Stimulated activated CD8-positive, alpha-beta memory T cell treated with anti-CD3 and anti-CD28 coated beads, Interleukin-7, amount 100 ng/mL, for 48 hours (primary cell): ENCODE measurements at places on chromosomes 7 and 10.

- DNase-seq = no peak
These were observed 68.7 kb downstream of the MBL2 start for GRCh38 chr10:52703898-52704297.

DNA sequence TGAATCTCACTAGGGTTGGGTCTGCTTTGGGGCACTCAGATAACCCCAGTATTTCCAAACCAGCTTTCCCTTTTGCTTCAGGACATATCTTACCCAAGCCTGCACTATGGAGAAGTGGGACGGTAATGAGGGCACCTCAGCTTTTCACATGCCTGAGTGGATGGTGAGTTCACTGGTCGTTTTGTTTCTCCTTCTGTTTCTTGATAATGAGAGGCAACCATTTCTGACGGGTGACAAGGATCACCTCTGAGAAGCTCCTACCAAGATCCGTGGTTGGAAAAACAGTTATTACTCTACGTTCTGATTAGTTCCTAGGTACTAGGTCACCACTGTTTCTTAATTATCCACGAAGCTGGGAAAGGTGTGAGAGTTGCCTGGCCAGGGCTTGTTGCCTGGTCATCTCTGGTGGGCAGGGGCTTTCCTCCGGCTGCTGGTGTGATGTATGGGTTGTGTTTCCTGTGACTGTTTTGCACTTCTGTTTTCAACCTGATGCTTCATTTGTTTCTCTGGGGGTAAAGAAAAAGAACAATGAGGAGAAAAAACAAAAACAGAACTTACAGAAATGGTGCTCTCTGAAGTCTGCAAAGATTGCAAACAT lies 65.7 kb upstream of the STRIP2 start:
- DNase-seq = no peak

- no peak for DNase-seq
These were observed 490.5 kb downstream of the TCERG1L start for GRCh38 chr10:130820880-130821482.

GRCh38 chr10:94299417-94299816 lies 63.3 kb downstream of the NOC3L start:
- peak; percentile 12 for DNase-seq

GRCh38 chr7:213324-213993 lies 21.1 kb downstream of the FAM20C start:
- no peak for DNase-seq

DNA sequence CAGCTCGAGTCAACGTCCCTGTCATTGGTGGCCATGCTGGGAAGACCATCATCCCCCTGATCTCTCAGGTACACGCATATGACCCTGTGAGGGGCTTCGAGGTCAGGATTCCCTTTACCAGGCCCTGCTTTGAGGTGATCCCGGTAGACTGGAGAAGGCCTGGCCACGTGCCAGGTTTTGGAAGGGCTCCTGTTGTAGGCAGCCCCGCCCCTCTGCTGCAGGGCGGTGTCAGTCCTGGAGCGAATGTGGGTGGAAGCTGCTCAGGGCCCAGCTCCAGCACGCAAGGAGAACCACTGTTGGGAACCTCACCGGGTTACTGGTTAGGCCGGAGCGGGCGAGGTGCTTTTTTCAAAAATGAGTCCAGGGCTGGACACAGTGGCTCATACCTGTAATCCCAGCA lies 15.6 kb downstream of the MDH2 start:
- DNase-seq = no peak

GRCh38 chr10:91006752-91007346 lies 86.0 kb upstream of the ANKRD1 start:
- no peak for DNase-seq

DNA sequence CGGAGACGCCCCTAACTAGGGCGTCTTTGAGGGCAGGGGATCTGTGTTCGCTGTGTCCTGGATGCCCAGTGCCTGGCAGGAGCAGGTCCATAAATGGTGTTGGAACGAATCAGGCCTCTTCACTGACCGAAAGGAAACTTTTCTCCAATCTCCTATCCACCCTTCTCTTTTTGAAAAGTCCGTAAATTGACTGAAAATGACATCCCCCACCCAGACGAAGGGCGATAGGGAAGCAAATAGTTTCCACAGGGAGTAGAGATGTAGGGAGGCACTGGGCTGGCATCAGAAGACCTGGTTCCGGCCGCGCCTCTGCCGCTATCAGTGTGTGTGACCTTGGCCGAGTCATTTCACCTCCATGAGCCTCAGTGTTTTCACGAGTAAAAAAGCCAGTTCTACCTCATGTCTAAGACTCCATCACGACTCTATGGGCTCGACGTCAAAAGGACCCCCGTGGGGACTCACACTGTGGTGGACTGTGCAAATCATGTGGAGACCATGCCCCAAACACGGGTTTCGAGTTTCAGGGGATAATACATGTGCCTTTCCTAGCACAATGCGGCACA lies 497 bp upstream of the RAB11FIP2 start:
- no peak for DNase-seq

DNA sequence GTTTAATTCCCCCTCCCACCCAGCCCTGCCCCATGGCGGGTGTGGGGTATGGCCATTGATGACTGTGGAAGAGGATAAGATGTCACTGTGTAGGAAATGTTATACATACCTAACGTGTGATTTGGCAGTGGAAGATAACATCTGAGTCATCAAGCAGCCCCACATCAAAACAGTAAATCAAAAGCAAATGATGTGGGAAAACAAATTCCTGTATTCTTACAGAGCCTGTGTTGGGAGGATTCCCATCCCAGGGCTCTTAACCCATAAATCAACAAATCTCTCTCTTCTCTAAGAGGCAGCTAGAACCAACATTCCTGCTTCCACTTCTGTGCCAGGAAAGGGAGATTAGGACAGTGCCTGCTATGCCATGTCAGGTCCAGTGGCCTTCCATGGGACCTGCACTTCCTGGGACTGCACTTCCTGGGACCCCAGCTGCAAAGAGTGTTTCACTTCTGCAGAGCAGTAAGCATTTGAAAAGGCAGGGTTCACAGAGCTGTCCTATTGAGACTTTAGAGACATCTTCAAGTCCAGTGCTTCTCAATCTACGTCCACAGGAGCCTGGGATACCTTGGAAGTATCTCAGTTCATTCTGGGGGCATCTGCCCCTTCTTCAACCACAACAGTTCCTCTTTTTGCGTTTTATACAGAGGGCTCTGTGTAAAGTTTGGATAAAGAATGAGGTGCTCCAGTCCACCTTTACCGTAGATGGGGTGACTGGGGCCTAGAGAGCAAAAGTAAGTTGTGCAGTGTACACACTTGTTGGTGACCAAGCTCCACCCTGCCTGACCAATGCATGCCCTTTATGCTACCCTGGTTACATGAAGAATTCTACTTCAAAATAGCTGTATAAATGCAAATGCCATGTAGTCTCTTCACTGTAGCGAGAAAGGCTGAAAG lies 45.7 kb downstream of the ATXN7L1 start:
- DNase-seq = no peak

DNA sequence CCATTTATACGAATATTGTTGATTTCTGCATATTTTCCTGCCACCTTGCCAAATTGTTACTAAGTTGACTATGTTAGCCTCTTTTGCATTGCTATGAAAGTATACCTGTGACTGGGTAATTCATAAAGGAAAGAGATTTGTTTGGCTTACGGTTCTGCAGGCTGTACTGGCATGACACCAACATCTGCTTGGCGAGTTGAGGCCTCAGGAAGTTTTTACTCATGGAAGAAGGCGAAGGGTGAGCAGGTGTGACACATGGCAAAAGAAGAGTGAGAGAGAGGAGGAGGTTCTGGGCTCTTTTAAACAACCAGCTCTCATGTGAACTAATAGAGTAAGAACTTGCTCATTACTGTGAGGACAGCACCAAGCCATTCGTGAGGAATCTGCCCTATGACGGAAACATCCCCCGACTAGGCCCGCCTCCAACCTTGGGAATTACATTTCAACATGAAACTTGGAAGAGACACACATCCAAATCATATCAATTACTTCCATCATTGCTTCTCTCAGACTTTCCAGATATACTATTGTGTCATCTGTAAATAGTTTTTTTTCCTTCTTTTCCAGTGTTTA lies 8.4 kb downstream of the RALA start:
- no peak for DNase-seq

- DNase-seq = no peak
These were observed 1.6 kb downstream of the FAM171A1 start for GRCh38 chr10:15369256-15370211.

- DNase-seq = no peak
These were observed 83.2 kb downstream of the ZNRF2 start for GRCh38 chr7:30367561-30367960.

DNA sequence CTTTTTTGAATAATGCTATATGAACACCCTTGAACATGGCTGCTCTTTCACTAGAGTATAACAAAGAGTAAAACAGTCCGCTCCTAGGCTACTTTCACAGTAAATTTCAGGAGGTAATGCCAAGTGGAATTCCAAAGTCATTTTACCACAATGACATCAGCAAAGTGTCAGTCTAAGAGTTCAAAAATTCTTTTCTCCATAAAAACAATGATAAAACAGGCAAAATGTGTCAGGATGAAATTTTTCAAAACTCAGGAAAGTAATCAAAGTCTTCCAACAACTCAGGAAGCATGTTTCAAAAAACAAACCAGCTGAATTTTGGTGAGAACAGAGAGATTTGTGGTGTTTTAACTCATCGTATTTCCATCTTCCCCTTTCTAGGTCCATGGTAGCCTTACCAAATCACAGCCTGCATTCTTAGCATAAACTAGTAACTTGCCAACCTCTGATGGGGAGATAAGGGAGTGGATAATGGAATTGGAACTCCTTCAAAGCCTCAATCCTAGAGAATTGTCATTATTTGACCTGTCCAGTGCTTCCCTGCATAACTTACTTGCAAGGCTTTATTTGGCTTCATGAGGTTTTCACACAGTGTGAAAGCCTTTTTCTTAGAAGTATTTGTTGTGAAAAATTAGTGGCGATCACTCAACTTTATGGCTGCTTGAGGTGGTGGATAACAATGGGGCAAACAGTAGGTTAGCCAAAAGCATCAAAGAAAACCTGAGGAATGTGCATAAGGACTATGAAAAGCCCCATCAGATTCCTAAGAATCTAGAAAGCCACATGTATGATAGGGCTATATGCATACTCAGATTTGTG lies 302.7 kb downstream of the HDAC9 start:
- DNase-seq = no peak

- DNase-seq = no peak
These were observed at the start of gene INSYN2A for GRCh38 chr10:127196282-127197153. TSS of gene INSYN2A (minus strand) at chr10:127196591. CDS start at chr10:127176395, 20,196 bp downstream.

- DNase-seq = no peak
These were observed 190.5 kb upstream of the PPP1R3A start for GRCh38 chr7:114109304-114109703.

DNA sequence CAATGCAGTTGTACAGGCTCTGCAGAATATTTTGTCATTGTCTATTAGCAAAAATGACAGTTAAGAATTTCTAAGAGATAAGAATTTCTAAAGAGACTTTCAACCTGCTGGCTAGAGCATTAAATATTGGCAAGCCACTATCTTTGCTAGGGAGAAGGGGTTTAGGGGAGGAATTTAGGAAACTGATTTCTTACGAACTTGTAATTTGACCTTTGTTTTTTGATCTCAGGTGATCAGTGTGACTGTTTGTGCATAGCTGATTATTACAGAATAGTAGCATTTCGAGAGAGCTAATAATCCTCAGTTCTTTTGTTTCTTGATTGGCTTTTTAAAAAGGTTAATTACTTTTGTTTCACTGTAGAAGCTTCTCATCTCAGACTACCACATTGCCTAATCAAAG lies 68.1 kb downstream of the ST7 start:
- DNase-seq = no peak

DNA sequence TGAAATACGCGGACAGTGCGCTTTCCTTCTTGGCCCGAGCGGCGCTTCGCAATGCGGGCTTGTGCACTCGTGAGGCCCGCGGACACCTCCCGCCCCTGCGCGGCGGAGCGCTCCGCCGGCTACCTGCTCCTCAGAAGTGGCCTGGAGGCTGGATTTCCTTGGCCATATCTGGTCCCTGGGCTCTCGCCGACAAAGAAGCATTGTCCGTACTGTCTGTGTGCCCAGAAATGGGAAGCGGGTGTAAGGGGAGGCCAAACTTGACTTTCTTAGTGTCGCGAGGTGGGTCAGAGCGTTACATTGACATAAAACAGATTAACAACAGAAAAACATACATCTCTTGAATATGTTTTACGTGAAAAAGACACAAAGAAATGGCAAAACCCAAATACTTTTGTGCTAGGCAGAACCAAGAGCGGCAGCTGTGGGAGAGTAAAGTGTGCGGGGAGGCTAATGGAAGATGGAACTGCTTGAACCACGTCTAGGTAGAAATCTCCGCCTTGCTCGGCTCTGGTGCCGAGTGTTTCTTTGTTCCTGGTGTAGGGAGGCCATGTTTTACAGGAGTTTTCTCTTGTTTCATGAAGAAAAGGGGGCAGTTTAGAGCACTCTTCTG lies 1.4 kb downstream of the LANCL2 start:
- no peak for DNase-seq

DNA sequence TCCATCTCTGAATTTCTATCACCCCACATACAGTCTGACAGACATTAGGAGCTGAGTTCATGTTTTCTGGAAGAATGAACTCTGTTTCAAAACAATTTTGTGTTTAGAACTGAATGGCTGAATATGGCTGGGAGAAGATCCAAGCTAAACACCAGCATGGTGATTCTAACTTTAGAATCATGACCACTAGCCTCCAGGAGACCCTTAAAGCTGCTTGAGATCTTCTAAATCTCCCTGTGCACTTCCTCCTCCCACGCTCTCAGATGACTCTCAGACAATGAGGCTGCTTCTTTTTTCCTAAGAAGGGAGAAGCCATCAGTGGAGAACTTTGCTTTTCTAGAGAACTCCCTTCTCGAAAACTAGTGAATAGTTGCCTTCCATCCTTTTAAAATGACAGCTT lies 711.2 kb downstream of the GRID1 start:
- no peak for DNase-seq

GRCh38 chr7:94042381-94042780 lies 38.2 kb upstream of the BET1 start:
- DNase-seq = no peak

DNA sequence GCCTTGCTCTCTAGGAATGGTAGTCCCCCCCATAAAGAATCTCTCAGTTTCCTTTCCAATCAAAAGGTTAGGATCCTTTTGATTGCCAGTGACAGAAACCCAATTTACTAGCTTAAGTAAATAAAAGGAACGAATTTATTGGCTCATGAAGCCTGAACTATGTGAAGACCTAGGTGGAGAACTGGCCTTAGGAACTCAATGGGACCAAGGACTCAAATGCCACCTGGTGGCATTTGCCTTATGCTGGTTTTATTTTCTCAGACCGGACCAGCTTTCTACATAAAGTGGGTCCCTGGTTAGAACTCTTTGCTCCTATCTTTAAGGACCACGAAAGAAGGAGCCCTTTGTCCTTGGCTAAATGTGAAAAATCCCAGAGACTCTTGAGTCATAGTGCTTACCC lies 25.4 kb downstream of the CFTR start:
- DNase-seq = no peak
